ENCODE measurements at places on chromosomes 5 and 9. TPM values are rescaled to one million over a fixed set of nuclear protein-coding genes. Genes with fewer than 3 reads are reported as not detected.
A peak's percentile ranks its signal among the peaks of the same experiment; 100 is the strongest.

- DNase-seq, result peak; percentile 41
- H3K4me1 ChIP-seq, result no peaks in the 10 kb centered on the region
- H3K36me3 ChIP-seq, result no peaks in the 10 kb centered on the region
- no peak within 1 kb of the TSS for H3K4me3 ChIP-seq
Measured at GRCh38 chr5:191036-191948, at the start of gene LRRC14B. TSS of gene LRRC14B (plus strand) at chr5:191495. CDS start at chr5:191539, 44 bp downstream.

- no peak overlapping the region for H3K4me3 ChIP-seq
- no peaks in the 10 kb centered on the region for H3K4me1 ChIP-seq
- no peak overlapping the region for H3K27ac ChIP-seq
- H3K27me3 ChIP-seq, result no peaks in the 10 kb centered on the region
- no peak for DNase-seq
- H3K36me3 ChIP-seq, result no peaks in the 10 kb centered on the region
Measured at GRCh38 chr5:103706939-103707682, 144.5 kb upstream of the NUDT12 start.

GRCh38 chr5:96218653-96219052 lies 214.4 kb downstream of the PCSK1 start:
- no peaks in the 10 kb centered on the region for H3K36me3 ChIP-seq
- no peaks in the 10 kb centered on the region for H3K27me3 ChIP-seq
- no peak overlapping the region for H3K27ac ChIP-seq
- DNase-seq, result no peak
- H3K4me1 ChIP-seq, result no peaks in the 10 kb centered on the region
- H3K4me3 ChIP-seq, result no peak overlapping the region

GRCh38 chr5:54717870-54718269 lies 200.3 kb downstream of the SNX18 start:
- peaks cover 10% of the 10 kb centered on the region for H3K4me1 ChIP-seq
- no peaks in the 10 kb centered on the region for H3K27me3 ChIP-seq
- no peak overlapping the region for H3K4me3 ChIP-seq

DNA sequence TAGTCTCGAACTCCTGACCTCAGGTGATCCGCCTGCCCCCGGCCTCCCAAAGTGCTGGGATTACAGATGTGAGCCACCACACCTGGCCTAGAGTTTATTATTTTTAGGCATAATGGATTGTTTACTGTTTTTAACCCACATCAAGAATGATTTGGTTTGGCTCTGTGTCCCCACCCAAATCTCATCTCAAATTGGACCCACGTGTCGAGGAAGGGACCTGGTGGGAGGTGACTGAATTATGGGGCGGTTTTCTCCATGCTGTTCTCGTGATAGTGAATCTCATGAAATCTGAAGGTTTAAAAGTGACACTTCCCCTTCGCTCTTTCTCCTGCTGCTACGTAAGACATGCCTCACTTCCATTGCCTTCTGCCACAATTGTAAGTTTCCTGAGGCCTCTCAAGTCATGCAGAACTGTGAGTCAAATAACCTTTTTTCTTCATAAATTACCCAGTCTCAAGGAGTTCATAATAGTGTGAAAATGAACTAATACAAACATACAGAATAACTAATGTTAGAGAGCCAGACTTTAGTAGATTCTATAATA lies 88.2 kb downstream of the RICTOR start:
- H3K4me3 ChIP-seq, result no peak overlapping the region
- H3K27ac ChIP-seq, result no peak overlapping the region
- no peaks in the 10 kb centered on the region for H3K4me1 ChIP-seq
- no peak for DNase-seq

- no peaks in the 10 kb centered on the region for H3K27me3 ChIP-seq
- peaks cover 25% of the 10 kb centered on the region for H3K4me1 ChIP-seq
- H3K4me3 ChIP-seq, result peak overlapping the region; percentile 67
Measured at GRCh38 chr5:84381502-84382362, 2.9 kb downstream of the EDIL3 start.

DNA sequence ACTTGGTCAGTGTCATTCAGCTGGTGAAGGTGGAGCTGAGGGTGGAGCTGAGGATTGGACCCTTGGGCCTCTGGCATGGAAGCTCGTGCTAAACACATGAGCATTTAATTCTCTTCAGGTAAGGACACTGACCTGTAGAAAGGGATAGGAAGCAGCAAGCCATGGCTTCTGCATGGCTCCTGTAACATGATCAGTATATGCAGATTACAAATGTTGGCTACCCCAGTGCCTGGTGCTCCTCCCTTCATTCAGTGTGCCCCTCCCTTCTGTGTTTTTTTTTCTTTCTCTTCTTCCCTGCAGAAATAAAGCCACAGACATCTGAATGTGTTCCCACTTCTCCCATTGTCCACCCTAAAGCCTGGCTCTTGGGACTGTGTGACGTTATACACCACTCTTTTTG lies 52.9 kb downstream of the ARHGAP26 start:
- no peak overlapping the region for H3K4me3 ChIP-seq
- DNase-seq, result no peak
- H3K4me1 ChIP-seq, result no peaks in the 10 kb centered on the region

- peaks cover 68% of the 10 kb centered on the region for H3K36me3 ChIP-seq
- H3K4me1 ChIP-seq, result no peaks in the 10 kb centered on the region
- no peaks in the 10 kb centered on the region for H3K27me3 ChIP-seq
- H3K27ac ChIP-seq, result no peak overlapping the region
- no peak overlapping the region for H3K4me3 ChIP-seq
Measured at GRCh38 chr5:181233088-181233800, 10.2 kb downstream of the TRIM41 start.

GRCh38 chr9:127022913-127023660 lies 99.3 kb downstream of the ANGPTL2 start:
- no peaks in the 10 kb centered on the region for H3K36me3 ChIP-seq
- DNase-seq, result no peak
- H3K27ac ChIP-seq, result peak overlapping the region; percentile 52
- no peak overlapping the region for H3K4me3 ChIP-seq
- no peaks in the 10 kb centered on the region for H3K27me3 ChIP-seq
- peaks cover 10% of the 10 kb centered on the region for H3K4me1 ChIP-seq

DNA sequence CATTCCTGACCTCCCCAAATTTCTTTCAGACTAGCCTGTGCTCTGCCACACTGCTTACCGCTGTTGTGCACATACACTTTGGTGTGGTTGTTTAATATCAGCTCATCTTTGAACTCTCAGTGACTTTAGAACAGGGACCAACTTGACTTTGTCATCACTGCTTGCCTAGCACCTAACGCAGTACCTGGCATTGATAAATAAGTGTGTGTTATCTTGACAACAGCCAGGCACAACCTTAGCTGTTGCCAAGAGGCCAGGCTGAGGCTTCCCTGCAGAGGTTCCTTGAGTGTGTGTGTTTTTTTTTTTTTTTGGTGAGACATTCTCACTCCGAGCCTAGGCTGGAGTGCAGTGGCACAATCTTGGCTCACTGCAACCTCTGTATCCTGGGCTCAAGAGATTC lies 41.0 kb upstream of the SLC28A3 start:
- H3K27ac ChIP-seq, result no peak overlapping the region
- H3K4me1 ChIP-seq, result peaks cover 2% of the 10 kb centered on the region
- no peak overlapping the region for H3K4me3 ChIP-seq

GRCh38 chr5:16736158-16736995 lies 119.6 kb upstream of the RETREG1 start:
- no peak overlapping the region for H3K4me3 ChIP-seq
- peaks cover 43% of the 10 kb centered on the region for H3K4me1 ChIP-seq
- no peak overlapping the region for H3K27ac ChIP-seq
- DNase-seq, result peak; percentile 86
- H3K27me3 ChIP-seq, result no peaks in the 10 kb centered on the region
- H3K36me3 ChIP-seq, result peaks cover 7% of the 10 kb centered on the region

GRCh38 chr5:110297152-110297670 lies 429.3 kb downstream of the TMEM232 start:
- H3K27me3 ChIP-seq, result no peaks in the 10 kb centered on the region
- no peaks in the 10 kb centered on the region for H3K36me3 ChIP-seq
- no peaks in the 10 kb centered on the region for H3K4me1 ChIP-seq
- H3K27ac ChIP-seq, result no peak overlapping the region
- no peak for DNase-seq

GRCh38 chr5:14445576-14446290 lies 135.9 kb upstream of the OTULINL start:
- H3K4me1 ChIP-seq, result peaks cover 14% of the 10 kb centered on the region
- DNase-seq, result peak; percentile 52
- no peak overlapping the region for H3K27ac ChIP-seq
- no peak overlapping the region for H3K4me3 ChIP-seq

DNA sequence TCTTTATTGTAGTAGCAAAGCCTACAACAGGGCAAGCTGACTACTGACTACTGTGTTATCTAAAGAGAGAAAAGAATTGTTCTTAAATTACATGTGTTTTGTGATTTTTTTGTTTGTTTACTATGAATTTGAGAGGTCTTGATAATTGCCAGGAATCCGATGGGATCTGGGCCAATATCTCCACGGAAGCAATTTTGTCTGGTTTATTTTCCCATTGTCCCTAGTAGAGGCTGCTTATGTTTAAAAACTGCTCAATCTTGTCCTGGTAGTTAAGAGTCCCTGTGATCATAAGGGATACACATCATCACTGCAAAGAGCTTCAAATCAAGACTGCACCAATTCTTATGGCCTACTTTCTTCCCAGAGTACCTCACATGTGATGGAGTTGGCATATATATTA lies 94.4 kb downstream of the GLDC start:
- peaks cover 3% of the 10 kb centered on the region for H3K4me1 ChIP-seq
- no peaks in the 10 kb centered on the region for H3K36me3 ChIP-seq
- no peak overlapping the region for H3K27ac ChIP-seq

GRCh38 chr5:10635257-10635866 lies 71.5 kb downstream of the ANKRD33B start:
- no peaks in the 10 kb centered on the region for H3K27me3 ChIP-seq
- no peaks in the 10 kb centered on the region for H3K4me1 ChIP-seq
- H3K36me3 ChIP-seq, result no peaks in the 10 kb centered on the region

DNA sequence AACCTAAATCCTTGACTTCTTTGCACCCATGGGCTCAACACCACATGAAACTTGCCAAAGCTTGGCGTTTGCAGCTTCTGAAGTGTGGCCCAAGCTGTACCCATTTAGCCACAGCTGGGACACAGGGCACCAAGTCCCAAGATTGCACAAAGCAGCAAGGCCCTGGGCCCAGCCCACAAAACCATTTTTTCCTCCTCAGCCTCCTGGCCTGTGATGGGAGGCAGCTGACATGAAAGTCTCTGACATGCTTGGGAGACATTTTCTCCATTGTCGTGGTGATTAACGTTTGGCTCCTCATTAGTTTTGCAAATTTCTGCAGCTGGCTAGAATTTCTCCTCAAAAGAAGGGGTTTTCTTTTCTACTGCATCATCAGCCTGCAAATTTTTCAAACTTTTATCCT lies 32.0 kb downstream of the ACTL7B start:
- no peak overlapping the region for H3K27ac ChIP-seq
- no peaks in the 10 kb centered on the region for H3K4me1 ChIP-seq
- no peaks in the 10 kb centered on the region for H3K36me3 ChIP-seq
- no peaks in the 10 kb centered on the region for H3K27me3 ChIP-seq
- H3K4me3 ChIP-seq, result no peak overlapping the region

DNA sequence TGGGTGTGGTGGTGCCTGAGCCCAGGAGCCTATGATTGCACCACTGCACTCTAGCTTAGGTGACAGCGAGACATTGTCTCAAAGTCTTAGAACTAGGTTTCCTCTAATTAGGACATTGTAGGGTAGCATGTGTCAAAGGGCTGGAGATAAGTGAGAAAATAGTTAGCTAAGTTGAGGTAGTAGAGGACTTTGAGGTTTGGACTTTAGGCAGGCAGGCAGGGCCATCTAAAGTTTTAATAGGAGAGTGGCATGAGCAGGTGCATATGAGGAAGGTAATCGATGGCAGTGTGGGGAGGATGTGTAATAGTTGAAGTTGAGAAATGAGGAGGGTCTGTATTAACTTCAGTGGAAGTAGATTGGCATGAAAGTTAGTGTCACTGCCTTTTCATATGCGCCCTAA lies 21.1 kb downstream of the CNOT6 start:
- no peak for DNase-seq
- peaks cover 2% of the 10 kb centered on the region for H3K36me3 ChIP-seq
- H3K4me3 ChIP-seq, result no peak overlapping the region
- H3K4me1 ChIP-seq, result no peaks in the 10 kb centered on the region
- no peak overlapping the region for H3K27ac ChIP-seq
- H3K27me3 ChIP-seq, result no peaks in the 10 kb centered on the region

- peak overlapping the region; percentile 68 for H3K27ac ChIP-seq
- no peaks in the 10 kb centered on the region for H3K27me3 ChIP-seq
- no peak for DNase-seq
Measured at GRCh38 chr5:149388498-149389190, 9.6 kb upstream of the IL17B start.

Gene C9orf153
- 0.12 TPM for total RNA-seq

Gene SPRY4
- 23.6 TPM for total RNA-seq

Gene REEP2
- total RNA-seq, result 1.1 TPM

Gene LCP2
- total RNA-seq, result 73.0 TPM

Gene MEIKIN
- not detected for total RNA-seq

Gene INSYN2B
- 0.12 TPM for total RNA-seq

Gene SV2C
- total RNA-seq, result 0.37 TPM

Gene MYOT
- 0.48 TPM for total RNA-seq
